ENCODE measurements at places on chromosomes 3 and 15. TPM values are rescaled to one million over a fixed set of nuclear protein-coding genes. Genes with fewer than 3 reads are reported as not detected.

The IQCH gene
- total RNA-seq: 0.31 TPM

The LHFPL4 gene
- total RNA-seq: 0.08 TPM

The ARPIN gene
- total RNA-seq: 8.2 TPM

The NKIRAS1 gene
- total RNA-seq: 18.1 TPM

The ECE2 gene
- total RNA-seq: not detected

The PLA2G4B gene
- total RNA-seq: 2.7 TPM

The CACNA2D3 gene
- total RNA-seq: not detected
